ENCODE measurements at places on chromosomes 12 and 14.
A peak's percentile ranks its signal among the peaks of the same experiment; 100 is the strongest.

- no peak for DNase-seq
These were observed 51.4 kb downstream of the DYNC1H1 start for GRCh38 chr14:102015771-102016170.

DNA sequence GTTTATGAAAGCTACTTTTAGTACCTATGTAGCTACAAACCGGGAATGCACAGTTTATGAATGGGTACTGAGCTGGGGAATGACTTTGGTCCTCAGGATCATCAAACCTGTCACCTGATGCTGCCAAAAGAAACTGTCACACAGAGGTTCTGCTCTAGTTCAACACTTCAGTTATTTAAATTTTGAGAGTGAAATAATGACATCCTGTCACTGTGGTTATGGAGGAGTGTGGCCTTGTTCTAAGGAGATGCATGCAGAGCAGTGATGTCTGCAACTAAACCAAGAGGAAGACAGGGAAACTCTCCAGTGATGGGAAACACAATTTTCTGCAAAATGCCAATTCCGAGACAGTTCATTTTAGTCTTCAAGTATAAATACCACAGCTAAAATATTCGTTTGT lies 4.8 kb upstream of the AEBP2 start:
- no peak for DNase-seq

DNA sequence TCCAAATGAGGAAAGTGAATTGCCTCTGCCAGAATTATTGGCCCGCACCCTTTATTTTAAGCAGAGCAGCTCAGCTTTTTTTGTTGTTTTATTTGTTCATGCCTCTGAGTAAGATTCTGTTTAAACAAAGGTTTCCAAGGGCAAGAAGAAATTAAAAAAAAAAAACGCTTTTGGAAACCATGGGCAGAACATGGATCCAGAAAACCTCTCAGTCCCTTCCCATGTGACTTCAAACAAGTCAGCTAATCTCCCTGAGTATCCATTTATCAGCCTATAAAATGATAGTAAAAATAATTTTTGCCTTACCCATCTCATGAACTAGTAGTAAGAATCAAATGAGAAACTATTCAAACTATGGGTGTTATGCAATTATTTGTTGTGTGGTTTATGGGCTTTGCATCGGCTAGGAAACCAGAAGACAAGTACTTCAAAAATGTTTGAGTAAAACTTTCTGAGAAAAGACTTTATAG lies 27.6 kb downstream of the KITLG start:
- no peak for DNase-seq

GRCh38 chr14:94522115-94522724 lies 13.0 kb upstream of the SERPINA12 start:
- DNase-seq, result no peak

DNA sequence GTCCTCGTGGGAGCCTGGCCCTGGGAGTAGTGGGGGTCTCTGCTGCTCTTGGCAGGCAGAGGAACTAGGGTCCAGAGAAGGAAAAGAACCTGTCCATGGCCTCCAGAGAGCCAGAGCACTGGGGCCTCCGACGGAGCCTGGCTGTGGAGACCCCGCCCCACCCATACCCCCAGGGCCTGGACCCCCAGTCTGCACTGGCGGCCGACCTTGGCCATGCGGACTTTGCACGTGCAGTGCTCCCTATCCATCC lies 1.1 kb downstream of the BEGAIN start:
- no peak for DNase-seq

DNA sequence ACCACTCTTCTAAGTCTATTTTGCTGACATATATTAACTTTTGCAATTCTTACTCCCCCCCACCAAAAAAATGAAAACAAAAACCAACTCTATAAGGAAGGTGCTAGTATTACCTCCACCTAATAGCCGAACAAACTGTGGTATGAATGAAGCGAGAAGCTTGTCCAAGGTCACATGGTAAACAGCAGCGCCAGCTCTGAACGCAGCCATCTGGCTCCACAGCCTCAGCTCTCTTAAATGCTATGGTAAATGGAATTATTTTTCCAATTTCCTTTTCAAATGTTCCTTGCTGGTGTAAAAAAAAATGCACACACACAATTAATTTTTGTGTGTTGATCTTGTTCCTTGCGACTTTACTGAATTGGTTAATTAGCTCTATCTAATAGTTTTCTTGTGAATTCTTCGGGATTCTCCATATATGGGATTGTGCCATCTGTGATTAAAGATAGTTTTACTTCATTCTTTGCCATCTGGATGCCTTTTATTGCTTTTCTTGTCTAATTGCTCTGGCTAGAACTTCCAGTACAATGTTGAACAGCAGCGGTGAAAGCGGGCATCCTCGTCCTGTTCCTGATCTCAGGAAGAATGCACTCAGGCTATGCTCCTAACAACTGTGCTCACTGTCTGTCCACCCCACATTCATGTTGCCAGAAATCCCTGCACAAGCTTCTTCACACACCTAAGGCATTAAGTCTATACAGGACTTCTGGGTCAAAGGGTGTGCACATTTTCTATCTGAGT lies 10.7 kb upstream of the C12orf76 start:
- DNase-seq, result no peak

GRCh38 chr12:109448707-109449390 lies 28.3 kb downstream of the KCTD10 start:
- DNase-seq, result no peak

GRCh38 chr14:73342670-73343069 lies 105.4 kb downstream of the PAPLN start:
- DNase-seq, result no peak

DNA sequence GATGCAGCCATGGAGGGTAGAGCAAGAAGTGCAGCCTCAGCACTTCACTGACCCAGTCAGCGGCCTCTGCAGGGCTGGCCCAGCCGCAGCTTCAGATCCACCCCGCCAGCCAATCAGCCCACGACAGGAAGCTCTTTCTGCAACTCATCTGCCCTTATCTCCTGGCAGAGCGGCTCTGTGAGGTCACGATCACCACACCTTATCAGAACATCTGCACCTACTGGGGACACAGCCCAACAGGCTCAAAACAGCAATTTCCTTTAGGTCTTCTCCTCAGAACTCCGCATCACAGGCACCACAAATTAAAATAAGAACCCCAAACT lies 287.3 kb downstream of the BCL11B start:
- no peak for DNase-seq

- DNase-seq, result no peak
These were observed 144.8 kb downstream of the KCNA5 start for GRCh38 chr12:5188472-5188871.

DNA sequence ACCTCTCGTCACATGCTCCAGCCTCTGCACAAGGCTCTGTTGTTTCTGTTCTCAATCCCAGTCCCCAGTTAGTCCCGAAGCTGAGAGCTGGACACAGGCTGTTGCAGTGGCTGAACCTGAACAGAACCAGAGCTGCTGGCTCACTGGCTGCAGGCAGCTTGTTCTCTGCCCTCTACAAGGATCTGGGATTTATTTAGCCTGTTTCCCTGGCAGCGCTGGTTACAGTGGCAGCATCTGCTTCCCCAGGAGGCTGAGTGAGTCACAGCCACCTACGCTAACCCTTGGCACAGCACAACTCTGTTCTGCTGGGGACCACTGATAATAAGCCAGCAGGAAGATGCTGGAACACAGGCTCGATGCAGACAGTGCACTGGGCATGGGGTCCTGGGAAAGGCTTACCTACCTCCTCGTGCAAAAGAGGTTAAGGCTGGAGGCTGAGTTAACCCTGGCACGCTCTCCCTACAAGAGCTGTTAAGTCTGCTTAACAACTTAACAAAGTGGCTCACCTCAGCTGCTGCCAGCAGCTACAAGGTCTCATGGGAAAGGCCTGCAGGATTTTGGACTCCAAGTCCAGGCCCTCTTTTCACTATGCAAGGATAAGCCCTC lies 299.6 kb downstream of the PCNX1 start:
- DNase-seq, result no peak

GRCh38 chr12:20469756-20470155 lies 101.4 kb downstream of the PDE3A start:
- no peak for DNase-seq

DNA sequence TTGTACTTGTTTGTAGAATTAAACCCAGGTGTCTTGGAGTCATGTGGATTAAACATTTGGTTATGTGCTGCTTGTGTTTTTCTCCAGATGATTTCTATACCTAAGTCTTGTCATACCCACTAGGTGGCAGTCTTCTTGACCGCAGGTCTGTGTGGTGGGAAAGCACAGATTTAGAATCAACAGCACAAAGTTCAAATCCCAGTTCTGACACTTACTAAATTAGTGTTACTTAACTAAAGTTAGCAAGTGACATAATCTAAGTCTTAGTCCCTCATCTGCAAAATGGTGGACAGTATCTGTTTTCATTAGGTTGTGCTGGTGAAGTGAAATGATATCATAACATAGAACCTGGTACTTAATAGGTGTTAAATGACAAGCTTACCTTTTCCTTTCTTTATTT lies 151.0 kb upstream of the ARHGAP5 start:
- peak; percentile 20 for DNase-seq

- no peak for DNase-seq
These were observed 94.1 kb downstream of the PLCZ1 start for GRCh38 chr12:18643681-18644080.

DNA sequence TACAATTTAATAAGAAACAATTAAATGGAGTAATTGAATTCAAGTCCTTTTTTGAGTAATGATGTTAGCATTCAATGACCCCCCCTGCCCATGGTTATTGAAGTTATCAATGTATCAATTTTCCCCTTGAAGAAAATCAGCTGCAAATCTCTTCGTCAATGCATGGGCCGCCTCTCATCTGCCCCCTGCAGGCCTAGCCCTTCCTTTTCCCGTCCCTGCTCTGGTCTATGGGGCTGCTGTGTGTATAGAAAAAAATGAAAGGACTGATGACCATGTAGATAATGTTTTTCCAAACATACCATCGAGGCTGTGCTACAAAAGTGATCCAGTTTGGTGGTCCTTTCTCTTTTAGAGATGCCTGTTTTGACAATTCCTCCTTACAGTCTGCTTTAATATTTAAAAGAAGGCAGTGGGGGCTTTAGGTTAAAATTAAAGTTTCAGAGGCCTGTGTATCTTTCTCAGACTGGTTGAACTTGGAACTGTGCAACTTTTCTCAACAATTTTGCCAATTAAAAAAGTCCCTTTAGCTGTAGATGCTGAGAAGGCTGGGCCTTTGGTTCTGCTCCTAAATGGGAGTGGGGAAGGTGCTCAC lies 98.4 kb downstream of the APAF1 start:
- DNase-seq, result no peak

- no peak for DNase-seq
These were observed 374.2 kb downstream of the BCL11B start for GRCh38 chr14:98897605-98898309.

DNA sequence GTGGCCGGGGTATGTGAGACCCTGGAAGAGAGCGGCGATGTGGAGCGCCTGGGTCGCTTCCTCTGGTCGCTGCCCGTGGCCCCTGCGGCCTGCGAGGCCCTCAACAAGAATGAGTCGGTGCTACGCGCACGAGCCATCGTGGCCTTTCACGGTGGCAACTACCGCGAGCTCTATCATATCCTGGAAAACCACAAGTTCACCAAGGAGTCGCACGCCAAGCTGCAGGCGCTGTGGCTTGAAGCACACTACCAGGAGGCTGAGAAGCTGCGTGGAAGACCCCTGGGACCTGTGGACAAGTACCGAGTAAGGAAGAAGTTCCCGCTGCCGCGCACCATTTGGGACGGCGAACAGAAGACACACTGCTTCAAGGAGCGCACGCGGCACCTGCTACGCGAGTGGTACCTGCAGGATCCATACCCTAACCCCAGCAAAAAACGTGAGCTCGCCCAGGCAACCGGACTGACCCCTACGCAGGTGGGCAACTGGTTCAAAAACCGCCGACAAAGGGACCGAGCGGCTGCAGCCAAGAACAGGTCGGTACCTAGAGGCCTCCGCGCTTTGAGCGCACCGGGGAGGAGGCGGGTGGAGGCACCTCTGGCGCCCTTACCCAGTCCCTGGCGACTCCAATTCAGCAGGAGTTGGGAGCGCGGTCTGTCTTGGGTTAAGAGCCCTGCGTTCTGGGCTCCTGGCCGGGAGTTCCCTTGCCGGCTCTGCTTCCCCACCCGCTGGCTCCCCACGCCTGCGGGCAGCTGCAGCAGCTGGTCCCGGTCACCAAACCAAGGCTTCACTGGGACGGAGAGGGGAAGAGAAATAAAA lies 700 bp downstream of the SIX6 start:
- DNase-seq, result no peak

GRCh38 chr14:67773844-67774377 lies 42.5 kb downstream of the ZFYVE26 start:
- no peak for DNase-seq

DNA sequence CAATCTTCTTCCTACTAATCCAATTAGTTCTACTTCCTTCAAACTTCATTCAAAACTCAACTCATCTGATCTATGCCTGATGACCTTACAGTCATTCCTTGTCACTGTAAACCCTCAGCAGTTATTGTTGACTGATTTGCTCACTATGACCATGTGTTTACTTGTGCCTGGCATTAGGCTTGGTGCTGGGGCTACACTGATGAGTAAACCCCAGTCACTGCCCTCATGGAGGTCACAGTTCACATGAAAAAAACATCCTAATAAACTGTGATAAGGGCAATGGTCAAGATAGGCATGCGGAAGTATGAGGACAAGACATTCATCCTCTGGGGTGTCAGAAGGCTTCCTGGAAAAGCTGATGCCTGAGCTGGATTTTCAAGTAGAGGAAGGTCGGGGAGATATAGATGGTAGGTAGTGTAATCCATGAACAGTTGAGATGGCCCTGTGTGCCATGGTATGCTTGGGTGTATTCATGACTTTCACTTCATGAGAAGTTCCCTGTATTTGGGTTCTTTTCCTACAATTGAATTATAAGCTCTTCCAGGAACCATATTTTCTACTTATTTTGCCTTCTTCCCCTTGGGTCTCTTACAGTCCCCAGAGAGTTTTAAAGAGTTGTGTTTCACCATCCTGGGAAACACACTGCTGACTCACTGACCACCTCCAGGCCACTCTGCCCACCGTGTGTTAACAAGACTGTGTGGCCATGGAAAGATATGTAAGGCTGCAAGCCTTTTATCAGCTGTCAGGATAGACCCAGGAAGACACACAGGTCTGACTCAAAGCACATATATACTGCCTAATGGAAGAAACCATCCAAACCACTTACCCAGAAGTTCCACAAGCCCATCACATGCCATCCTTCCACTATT lies 38.7 kb upstream of the DUSP6 start:
- no peak for DNase-seq

DNA sequence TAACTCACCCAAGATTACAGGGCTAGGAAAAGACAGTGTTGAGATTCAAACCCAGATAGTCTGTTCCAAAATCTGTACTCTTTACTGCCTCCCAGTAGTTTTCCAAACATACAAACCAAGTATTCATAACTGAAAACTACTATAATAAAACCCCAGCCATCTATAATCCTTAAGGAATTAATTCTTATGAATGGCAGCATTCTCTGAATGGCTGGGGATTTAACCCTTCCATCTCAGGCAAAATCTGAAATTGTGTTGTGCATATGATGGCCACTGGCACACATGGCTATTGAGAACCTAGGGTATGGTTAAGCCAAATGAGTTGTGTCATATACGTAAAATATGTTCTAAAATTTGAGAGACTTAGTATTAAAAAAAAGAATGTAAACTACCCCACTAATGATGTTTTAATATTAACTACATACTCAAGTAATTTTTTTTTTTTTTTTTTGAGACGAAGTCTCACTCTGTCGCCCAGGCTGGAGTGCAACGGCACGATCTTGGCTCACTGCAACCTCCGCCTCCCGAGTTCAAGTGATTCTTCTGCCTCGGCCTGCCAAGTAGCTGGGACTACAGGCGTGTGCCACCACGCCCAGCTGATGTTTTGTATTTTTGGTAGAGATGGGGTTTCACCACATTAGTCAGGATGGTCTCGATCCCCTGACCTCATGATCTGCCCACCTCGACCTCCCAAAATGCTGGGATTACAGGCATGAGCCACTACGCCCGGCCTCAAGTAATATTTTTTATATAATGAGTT lies 16.7 kb downstream of the PPP1R13B start:
- no peak for DNase-seq

Data from NCI-H2227 treated with DMSO at 0.1 percent for 48 hours (cell line).